ENCODE measurements at places on chromosomes 3 and 15. TPM values are rescaled to one million over a fixed set of nuclear protein-coding genes. Genes with fewer than 3 reads are reported as not detected.

GRCh38 chr3:95044101-95044500 is 981.2 kb downstream of the NSUN3 start:
- no peak for DNase-seq
- no peak overlapping the region for H3K4me3 ChIP-seq
- H3K4me1 ChIP-seq, result no peaks in the 10 kb centered on the region
- H3K36me3 ChIP-seq, result no peaks in the 10 kb centered on the region

MEGF11 gene
- not detected for total RNA-seq

DNA sequence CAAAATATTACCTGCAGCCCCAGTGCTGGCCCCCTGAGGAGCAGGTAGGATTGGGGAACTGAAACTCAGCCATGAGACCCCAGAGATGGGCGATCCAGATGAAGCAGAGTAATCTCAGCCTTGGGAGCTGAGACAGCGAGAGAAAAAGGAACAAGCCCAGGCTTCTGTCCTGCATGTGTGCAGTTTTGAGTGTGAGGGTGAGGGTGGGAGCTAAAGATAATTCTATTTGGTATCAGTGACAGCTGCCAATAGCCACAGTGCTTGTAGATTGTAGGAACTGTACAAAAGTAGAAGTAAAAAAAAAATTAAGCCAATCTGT is 5.9 kb downstream of the ATP8B4 start:
- peaks cover 3% of the 10 kb centered on the region for H3K36me3 ChIP-seq
- peaks cover 10% of the 10 kb centered on the region for H3K4me1 ChIP-seq
- H3K27me3 ChIP-seq, result peaks cover 13% of the 10 kb centered on the region
- H3K4me3 ChIP-seq, result peak overlapping the region; percentile 10
- H3K27ac ChIP-seq, result no peak overlapping the region

EFHB gene
- total RNA-seq, result 0.68 TPM

DNA sequence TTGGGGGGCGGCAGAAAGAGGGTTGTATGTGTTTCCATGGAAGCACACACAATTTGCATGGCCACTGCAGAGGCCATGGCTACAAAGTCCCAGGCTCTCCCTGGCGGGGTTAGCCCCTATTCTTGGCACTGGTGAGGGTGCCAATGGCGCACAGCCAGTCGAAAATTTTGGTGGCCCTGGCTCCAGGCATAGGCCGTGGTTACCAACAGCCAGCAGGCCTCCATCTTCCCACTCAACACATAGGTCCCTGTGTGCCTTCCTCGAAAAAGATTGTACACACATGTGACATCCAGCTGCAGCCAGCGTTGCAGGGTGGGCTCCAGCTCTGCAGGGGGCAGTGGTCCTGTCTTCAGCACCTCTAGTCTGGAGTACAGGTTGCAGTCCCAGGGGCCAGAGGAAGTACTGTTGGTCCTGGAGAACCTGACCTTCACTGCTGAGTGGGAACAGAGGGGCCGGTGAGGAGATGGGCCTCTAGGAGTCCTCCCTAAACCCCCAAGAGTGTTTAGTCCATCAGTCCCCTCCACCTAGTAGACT is 7.1 kb downstream of the P4HTM start:
- H3K27ac ChIP-seq, result peak overlapping the region; percentile 4
- H3K4me3 ChIP-seq, result no peak overlapping the region
- no peak for DNase-seq
- peaks cover 11% of the 10 kb centered on the region for H3K4me1 ChIP-seq
- no peaks in the 10 kb centered on the region for H3K27me3 ChIP-seq
